Fibroblast of mammary gland (primary cell): ENCODE measurements at places on chromosomes 11 and 22.

- no peak for DNase-seq
Measured at GRCh38 chr11:117062498-117062897, 35.7 kb downstream of the SIK3 start.

DNA sequence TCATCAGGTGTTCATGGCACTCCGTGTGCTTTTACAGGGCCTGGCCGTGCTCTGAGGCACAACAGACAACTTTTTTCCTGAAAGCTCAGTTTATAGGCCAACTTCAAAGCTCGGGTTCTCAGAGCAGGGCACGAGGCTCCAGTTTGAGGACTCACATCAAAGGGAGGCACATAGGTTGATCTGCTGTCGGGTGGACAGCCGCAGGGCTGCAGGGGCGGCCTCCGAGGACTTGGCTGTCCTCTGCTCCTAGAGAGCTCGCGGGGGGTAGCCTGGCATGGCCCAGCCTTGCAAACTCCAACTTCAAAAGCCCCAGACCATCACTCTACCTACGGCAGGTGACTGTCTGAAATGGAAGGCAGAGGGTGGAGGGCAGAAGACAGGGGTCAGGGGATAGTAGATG lies 31.6 kb downstream of the C11orf58 start:
- no peak for DNase-seq

DNA sequence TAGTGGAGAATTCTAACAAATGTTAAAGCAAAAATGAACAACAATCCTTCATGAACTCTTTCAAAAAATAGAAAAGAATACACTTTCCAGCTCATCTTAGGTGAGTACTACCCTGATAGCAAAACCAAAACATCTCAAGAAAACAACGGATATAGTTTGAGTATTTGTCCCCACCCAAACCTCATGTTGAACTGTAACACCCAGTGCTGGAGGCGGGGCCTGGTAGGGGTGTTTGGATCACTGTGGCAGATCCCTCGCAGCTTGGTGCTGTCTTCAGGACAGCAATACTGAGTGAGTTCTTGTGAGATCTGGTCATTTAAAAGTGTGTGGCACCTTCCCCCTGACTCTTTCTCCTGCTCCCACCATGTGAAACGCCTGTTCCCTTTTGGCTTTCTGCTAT lies 27.0 kb downstream of the NCAPD3 start:
- no peak for DNase-seq

- DNase-seq = no peak
Measured at GRCh38 chr22:25626624-25626990, 62.1 kb downstream of the GRK3 start.

DNA sequence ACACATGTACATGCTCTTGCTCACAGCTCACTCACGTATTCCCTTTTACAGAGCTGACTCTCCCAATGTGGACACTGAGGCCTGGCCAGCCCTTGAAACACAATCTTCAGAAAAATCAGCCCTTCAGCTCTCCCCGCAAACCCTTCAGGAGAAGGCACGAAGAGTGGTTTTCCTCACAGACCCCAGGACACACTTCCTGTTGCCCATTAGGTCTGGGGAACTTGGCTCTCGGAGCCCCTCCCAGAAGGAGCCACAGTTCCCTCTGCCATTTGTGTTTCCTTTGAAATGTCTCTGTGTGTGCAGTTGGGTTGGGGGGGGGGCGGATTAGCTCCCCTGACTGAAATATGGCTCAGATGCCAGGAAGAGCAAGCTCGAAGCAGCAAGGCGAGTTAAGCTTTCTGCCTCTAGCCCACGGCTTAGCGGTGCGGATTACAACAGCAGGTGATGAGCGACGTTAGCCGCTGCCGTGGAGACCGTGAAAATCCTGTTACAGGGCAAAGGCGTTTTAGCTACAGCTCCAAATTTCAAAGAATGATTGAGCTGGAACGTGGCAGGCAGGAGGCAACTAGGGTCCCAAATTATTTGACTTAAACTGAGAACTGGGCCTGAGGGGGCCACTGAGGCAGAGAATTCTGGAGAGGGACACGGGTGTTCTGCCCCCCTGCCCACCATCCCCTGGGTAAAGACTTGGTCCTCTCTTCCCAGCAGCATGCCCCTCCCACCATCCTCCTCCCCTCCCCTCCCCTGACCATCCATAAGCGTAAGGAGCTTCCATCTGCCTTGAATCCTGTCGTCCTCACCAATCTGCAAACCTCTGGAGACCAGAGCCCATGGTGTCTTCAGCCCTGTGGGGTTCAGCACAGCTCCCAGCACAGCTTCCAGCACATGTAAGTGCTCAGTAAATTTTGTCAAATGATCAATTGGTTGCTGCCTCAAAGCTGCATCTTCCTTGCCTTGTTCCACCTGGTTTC lies 598.6 kb downstream of the BUD13 start:
- DNase-seq = no peak

DNA sequence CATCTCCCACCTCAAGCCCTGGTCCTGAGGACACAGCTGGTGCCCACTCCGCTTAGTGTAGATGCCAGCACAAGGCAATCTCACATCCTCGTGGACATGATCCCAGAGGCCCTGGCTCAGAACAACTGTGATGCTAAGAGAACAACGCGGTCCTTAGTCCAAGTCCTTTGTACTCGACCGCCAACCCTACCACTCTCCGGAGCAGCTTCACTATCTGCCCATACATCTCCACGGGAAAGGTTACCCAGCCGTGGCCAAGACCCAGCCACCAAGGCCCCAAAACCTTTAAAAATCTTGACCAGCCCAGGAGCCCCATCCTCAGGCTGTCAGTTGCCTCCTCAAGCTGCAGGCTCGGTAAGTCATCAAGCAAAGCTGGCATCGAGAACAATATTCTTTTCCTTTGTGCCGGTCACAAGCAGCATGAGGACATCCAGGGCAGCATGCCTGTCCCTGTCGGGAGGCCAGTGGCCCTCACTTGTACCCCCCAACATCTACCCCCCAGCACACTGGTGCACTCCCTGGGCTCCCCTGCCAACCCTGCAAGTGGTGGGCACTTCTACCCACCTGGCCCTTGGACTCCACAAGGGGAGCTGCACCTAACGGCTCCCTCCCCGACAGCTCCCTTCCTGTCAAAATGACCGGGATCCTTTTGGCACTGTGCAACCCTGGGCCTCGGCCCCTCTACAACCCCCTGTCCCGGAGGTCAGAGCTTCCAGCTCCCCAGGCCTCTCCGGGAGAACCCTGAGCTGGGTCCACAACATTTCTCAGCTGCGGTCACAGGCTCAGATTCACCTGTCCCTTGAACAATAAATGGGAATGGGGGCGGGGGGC lies 2.5 kb downstream of the OSBPL5 start:
- DNase-seq = no peak

- DNase-seq = no peak
Measured at GRCh38 chr11:32198053-32198452, 107.2 kb downstream of the RCN1 start.

DNA sequence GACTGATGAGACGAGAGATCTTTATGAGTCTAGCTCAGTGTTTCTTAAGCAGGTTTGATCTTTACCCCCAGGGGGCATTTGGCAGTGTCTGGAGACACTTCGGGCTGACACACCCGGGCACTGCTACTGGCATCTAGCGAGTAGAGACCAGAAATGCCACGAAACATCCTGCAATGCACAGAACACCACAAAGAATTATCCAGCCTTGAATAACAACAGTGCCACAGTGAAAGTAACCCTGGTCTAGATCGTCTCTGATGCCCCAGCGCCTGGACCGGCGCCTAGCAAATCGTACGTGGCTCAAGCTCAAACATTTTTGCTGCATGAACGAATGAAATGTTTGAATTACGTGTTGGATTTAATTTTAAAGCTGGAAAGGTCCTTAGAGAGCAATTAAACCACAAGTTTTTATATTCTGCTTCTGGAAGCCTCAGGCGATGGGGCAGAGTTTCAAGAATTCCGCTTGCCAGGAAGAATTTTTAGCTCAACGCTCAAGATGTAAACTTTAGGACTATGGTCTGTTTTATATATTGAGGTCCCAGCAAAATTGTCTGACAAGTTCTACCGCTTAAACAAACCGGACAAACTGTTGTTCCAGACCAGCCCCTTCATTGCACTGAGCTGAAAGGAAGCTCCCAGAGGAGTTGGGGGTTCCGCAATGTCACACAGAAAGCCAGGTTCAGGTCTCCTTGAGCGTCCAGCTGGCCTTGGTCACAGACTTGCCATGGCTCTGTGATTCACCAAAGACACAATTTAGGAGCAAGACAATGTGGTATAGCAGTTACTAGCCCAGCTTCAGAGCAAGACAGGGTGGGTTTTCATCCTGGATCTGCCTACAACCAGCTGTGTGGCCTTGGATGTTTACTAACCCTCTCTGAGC lies 44.2 kb upstream of the SMTN start:
- DNase-seq = peak; percentile 57

DNA sequence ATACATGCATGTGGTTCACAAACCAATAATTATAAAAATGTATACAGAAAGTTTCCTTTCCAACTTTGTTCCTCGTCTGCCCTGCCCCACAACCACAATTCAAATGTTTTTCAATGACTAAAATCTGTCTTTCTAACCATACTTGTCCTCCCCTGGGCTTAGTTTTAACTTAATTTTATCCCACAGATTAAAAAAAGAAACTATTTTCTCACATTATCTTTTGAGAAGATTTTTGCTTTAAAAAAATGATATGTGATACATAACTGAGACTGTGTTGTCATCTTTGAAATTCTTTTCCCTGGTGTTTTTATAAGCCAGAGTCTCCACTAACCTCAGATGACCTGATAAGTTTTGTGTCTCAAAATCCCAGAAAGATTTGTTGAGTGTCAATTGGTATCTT lies 79.0 kb downstream of the FDX1 start:
- no peak for DNase-seq

DNA sequence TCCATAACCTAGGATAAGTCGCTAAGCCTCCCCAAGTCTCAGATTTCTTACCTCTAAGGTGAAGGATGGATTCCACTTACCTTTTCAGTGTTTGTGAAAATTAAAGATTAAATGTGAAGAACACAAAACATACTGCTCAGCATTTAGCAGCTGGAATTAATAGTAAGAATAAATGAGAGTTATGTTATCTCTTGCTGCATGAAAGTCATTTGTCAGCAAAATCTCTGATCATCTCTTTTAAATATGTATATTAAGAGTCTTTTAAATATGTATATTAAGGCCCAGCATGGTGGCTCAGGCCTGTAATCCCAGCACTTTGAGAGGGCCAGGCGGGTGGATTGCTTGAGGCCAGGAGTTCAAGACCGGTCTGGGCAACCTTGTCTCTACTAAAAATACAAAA lies 72.3 kb upstream of the TTC12 start:
- DNase-seq = no peak

DNA sequence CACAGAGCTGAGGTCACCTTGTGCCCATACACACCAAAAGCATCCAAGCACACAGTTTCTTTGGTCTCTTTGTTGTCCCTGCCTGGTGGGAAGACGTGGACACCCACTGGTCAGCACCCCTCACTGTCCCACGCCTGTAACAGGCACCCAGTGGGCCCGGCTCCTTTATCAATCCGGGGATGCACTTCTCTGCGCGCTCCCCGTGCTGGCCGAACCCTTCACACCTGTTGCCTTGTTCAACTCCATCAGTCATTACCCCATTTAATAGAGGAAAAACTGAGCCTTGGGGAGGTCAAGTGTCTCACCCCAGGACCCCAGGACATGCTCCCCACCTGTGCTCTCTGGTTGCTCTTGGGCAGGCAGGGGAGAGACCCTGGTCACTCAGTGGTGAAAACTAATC lies 49.7 kb upstream of the FGF3 start:
- DNase-seq = no peak

DNA sequence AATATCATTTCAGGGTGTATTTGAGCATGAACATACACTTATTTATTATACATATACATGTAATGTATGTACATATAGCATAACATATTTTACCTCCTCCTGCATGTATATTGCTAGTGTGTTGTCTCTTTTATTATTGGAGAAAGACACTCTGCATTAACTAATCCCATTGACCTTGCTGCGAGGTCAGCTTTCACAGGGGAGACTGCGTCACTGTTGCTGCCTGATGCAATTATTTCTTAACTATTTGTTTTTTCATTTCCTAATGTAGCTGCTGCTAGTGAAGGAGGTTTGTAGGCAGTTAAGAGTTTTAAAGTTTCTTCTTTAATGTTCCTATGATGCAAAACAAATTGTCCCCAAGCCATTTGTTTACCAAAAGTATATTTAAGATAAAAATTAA lies 185.4 kb upstream of the CNTN5 start:
- no peak for DNase-seq
